Right kidney (tissue), 9 donors: ENCODE measurements at places on chromosomes 7 and 10.
A peak's percentile ranks its signal among the peaks of the same experiment; 100 is the strongest.

GRCh38 chr10:100529475-100530298 is at the start of gene NDUFB8:
NDUFB8 (minus strand) TSS chr10:100529871; CDS start chr10:100529851, 20 bp downstream.
- peak; percentile 92 for DNase-seq

DNA sequence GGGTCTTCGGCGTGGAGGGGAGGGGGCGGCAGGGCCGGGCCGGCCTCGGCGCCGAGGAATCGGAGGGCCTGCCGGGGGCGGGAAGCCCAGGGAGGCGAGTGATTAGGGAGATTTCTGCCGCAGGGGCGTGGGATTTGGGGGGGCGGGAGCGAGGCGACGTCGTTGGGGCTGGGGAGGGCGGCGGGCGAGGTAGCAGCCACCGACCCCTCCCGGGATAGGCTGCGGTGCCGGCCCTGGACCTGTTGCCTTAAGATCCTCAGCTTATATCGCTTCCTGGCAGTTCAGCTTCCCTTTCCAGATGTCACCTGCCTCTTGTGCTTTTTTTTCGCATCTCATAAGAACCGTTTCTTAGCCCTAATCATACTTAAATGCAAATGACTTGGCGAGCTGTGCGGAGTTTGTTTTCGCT is 655 bp downstream of the LMTK2 start:
- peak; percentile 17 for DNase-seq

DNA sequence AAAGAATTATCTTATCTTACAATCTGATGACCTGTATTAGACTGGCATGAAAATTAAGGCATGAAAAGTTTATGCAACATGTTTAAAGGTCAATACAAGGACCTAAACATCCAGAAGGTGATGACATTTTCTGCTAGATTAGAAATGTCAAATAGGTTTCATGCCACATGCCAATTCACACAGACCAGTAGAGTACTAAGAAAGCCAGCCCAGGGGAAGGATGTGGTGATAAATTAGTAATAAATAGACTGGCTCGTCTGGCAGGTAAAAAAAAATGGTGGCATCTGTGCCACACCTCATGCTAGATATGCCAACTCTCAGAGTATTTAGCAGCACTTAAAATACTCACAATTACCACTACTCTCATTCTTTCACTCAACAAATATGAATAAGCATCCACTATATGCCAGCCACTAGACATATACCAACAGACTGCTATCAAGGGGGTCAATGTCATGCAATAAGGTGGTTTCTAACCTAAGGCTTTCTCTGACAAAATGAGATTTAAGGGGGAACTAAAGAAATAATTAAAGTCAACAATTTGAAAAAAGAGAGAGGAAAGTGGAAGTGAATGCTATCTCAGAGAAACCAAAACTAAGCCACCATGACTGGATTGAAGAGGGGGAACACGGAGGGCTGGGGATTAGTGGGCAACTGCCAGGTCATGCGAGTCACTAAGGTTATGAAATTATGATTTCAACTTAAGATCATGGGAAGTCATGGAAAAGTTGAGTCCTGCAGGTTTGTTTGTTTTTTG is 83.5 kb downstream of the SGMS1 start:
- no peak for DNase-seq

GRCh38 chr7:75617634-75618234 is 121.0 kb downstream of the HIP1 start:
- DNase-seq: no peak

- DNase-seq: no peak
Measured at GRCh38 chr7:127935847-127936376, 95.3 kb downstream of the LRRC4 start.

GRCh38 chr7:133061357-133061756 is 20.5 kb downstream of the CHCHD3 start:
- no peak for DNase-seq

DNA sequence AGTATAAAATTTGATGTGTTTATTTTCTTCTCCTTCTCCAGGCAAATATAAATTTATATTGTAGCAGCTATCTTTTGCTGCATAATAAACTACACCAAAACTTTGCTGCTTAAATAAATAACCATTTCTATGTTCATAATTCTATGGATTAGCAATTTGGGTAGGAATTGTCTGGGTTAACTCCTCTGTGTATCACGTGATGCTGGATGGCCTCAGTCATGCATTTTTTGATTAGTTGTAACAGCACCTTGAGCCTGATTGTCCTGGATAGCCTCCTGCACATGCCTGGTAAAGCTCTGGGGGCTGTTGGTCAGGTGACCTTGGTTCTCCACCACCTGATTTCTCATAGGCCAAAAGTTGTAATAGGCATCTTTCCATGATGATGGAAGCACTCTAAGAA is 572.9 kb downstream of the ETV1 start:
- DNase-seq: no peak

- DNase-seq: no peak
Measured at GRCh38 chr7:138354066-138354465, 106.0 kb upstream of the TRIM24 start.

GRCh38 chr7:24834128-24834798 is 77.0 kb upstream of the GSDME start:
- DNase-seq: no peak

DNA sequence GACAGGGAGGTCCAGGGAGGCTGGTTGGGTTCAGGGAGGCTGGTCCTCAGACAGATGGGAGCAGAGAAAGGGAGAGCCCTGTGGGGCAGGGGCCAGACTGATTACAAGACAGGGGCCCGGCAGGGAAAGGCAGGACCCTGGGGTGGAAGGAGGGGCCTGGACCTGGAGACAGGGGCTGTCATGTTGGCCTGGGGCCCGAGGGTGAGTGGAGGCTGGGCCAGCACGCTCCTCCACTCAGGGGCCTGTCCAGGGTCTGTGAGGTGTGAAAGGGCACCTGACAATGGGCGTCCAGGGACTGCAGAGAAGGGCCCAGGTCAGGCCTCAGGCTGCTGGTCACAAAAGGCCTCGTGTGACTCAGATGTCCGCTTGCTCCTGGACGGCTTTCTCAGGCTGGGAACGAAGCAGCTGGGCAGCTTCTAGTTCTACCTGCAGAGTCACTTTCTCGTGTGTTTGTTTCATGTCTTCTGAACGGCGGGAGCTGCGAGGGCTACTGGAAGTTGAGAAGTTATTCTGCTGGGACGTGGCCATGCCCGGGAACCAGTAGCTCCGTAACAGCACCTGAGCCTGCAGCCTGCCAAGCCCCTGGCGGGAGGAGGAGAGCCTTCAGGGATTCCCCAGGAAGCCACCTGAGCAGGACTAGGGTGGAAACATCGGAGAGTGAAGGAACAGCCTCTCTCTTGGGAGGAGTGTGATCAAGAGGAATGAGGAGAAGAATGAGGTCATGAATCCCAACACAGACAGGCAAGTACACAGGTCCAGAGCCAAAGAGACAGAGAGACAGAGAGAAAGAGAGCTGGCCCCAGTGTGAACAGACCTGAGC is 65.8 kb downstream of the KLF6 start:
- DNase-seq: no peak

DNA sequence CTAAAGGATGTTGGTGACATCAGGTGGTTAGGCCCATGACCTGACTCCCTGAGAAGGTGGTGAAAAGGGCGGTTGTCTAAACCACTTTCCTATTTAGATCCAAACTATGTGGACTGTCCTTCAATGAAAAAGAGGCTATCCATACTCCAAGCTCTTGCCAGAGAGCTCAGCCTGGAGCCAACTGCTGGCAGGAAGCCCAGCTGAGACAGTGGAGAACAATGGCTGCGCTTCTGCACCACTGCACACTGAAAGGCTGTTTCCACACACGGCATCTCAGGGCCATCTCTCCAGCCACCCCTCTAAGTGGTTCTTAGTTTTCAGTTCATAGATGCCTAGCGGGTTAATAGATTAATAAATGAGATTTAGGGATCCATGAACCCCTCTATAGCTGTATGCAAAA is 488.8 kb upstream of the ZMIZ1 start:
- DNase-seq: no peak

DNA sequence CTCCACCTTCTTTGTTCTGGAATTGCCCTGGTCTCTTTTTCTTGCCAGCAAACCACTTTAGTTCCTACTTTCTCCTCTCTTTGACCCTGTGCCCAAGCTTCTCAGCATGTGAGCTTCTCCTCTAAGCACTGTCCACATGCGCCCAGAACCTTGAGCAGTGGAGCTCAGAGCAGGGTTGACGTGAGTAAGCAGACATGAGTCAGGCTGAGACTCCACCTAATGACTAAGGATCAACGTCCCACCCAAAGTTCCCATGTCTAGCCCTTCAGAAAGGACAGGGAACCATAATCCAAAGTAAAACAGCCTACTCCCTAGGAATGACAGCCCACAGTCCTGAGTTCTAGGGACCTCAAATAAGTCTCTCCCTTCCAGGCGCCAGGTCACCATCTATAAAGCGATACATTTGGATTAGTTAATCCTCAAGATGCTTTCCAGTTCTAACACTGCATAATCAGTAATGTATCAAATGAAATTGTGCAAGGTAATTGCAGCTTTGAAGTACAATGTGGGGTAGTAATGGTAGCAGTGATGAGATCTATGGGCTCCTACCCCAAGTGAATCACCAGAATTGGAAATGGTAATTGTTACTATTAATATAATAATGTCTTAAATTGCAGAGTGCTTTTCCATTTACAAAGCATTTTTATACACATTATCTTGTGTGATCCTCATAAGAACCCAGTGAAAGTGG is 44.5 kb downstream of the KCNMA1 start:
- no peak for DNase-seq
